CD14-positive monocyte (primary cell): ENCODE measurements at places on chromosomes 4 and X.

- no peak for DNase-seq
Measured at GRCh38 chr4:110004556-110004955, 91.9 kb downstream of the EGF start.

DNA sequence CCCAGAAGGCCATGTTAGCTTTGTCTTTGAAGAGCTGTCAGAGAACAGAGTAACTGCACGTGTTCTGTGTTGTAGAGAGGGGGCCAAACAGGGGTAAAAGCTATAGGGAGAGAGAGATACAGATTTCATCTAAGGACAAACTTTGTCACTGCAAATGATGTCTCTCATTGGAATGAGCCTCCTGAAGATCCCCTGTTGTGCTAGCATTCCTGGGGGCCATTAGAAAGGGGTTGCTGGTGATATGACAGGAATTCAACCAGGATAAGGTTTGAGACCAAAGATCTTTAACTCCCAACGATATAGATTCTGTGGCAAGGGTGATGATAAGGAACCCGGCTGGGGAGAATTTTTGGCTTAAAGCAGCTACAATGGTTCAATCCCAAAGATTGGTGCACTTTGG is 16.8 kb downstream of the MID1 start:
- no peak for DNase-seq

- no peak for DNase-seq
Measured at GRCh38 chr4:108166441-108167315, 2.1 kb downstream of the LEF1 start.

DNA sequence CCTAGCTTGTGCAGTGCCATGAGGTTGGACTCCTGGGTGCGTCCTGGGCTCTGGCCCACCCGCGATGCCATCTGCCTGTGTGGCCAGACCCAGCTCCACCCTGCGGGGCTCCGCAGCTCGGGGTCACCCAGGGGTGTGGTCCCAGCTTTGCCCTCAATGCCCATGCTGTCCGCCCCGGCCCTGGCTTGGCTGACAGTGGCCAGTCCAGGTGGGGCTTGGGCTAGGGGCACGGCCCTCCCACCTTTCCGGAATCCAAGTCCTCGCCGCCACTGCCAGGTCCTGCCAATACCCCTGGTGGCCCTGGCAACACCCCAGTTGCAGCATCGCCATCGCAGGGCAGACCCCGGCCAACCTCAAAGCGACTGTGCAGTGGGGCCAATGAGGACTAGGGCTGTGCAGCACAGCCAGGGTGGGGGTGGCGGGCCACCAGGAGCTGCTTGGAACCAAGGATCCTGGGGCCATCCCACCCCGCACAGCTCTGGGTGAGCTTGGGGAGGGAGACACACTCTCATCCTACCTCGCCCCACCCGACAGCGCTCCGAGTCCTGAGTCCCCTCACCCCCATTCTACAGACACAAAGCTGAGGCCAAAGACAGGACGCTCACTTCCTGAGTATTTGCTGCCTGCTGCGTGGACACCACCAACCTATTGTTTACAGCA is 80.9 kb downstream of the ZNF718 start:
- no peak for DNase-seq
